ENCODE measurements at places on chromosomes 7 and 10.

DNA sequence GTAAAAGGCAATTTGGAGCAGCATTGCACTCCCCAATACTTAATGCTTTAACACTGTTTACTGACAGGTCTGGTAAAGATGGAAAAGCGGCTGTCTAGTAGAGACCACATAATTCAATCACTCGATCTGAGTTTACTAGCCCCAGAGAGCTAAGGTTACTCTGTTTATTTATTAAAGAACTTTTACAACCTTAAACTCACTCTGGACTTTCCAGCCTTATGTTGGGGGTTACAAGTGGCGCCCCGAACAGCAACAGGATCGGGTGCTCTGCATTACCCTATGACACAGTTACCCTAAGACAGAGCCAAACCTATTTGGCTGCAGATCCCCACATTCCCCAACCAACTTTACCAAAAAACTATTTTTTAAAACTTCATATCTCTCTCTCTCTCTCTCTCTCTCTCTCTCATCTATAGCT, 43.9 kb downstream of the MRPS24 start:
- DNase-seq, result no peak

DNA sequence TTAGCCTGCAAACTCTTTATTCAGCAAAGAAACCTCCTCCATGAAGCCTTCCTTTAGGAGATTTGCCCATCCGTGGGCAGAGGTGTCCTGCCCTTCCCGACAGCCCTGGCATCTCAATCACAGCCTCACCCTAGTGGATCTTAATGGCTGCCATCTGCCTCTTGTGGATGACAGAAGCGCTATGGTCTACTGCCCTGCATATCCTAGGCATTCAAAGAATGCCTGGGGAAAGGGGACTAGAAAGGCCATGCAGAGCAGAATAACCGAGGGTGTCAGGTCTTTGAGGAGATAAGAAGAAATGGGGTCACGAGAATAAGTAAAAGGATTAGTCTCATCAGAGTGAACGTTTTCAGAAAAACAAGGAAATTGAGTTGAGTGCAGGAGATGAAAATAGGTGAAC, 57.7 kb upstream of the SPOCK2 start:
- DNase-seq, result no peak

DNA sequence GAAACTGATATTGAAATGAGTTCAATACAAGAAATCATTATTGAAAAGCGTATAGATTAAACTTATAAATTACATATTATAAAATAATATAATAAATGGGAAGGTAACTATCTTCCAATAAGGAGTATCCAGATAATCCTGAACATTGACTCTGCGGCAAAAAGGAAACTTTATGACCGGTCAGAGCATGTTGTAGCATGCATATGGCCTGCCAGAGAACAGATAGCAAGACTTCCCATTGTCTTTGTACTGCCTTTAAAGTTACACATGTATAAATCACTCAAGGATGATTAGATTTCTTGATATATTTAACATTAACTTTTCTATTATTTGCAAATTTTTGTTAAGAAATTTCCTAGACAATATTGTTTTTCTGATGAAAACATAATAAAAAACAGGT, 56.2 kb upstream of the ETV1 start:
- no peak for DNase-seq

- DNase-seq, result no peak
Measured at GRCh38 chr7:159147246-159147645, 2.6 kb upstream of the VIPR2 start.

- no peak for DNase-seq
Measured at GRCh38 chr10:5551531-5552375, 27.0 kb downstream of the CALML3 start.

DNA sequence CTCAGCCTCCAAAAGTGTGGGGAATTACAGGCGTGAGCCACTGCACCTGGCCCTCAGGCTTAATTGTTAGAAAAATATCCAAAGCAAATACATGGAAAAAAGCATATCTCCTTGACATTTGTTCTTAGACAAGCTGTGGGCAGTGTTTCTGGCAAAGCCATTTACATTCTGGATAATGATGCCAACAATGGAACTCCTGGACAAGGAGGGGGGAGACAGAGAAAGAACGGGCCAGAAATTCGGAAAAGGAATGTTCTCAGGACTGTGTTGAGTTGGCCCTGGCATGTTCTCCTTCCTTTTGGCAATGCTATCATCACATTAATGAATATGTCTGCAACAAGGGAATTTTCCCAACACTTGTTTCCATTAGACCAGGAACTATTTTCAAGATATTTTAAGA, 88.7 kb downstream of the UBE2H start:
- DNase-seq, result peak; percentile 5

GRCh38 chr10:25938405-25938804, 4.4 kb downstream of the MYO3A start:
- DNase-seq, result no peak

DNA sequence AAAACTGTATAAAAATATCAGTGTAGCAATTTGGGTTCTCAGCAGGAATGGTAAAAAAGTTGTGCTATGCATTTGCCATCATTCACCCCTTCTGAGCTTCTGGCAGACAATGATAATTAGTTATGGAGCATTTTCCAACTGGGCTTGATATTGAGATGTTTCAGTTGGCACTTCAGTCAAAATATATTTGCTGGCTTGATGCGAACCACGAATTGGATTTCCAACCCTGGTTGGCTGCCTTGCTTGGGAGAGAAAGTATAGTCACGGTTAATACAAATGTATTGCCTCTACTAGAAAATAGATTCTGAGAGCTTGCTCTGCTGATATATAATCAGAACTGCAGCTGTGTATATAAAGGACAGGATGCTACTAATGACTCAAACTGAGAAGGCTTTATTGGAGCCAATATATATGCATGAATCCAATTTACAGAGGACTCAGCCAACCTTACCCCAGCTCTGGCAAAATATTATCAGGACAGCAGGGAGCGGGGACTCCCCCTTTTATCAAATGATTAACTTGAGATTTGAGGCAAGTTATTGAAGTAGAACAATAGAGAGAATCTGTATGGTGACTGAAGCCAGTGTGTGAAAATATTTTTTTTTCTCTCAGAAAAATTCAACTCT, 219.8 kb upstream of the SMIM30 start:
- peak; percentile 5 for DNase-seq

- peak; percentile 59 for DNase-seq
Measured at GRCh38 chr10:95133016-95133752, 60.9 kb upstream of the ACSM6 start.

DNA sequence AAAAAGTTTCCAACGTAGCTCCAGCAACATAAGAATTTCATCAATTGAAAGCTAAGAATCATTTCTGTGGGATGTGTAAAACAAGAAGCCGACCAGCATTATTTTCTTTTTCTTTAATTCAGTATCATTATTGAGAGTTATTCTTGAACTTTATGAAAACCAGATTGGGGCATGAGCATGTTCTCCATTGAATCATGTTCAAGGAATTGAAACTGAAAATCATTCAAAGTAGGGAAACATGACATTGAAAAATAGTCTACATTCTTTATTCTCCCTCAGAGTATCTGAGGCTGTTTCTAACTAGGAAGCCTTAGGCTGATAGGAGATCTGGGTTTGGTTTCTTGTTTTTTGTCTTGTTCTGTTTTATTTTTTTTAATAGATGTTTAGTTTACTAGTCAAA, 253.7 kb downstream of the DYNC1I1 start:
- DNase-seq, result no peak

DNA sequence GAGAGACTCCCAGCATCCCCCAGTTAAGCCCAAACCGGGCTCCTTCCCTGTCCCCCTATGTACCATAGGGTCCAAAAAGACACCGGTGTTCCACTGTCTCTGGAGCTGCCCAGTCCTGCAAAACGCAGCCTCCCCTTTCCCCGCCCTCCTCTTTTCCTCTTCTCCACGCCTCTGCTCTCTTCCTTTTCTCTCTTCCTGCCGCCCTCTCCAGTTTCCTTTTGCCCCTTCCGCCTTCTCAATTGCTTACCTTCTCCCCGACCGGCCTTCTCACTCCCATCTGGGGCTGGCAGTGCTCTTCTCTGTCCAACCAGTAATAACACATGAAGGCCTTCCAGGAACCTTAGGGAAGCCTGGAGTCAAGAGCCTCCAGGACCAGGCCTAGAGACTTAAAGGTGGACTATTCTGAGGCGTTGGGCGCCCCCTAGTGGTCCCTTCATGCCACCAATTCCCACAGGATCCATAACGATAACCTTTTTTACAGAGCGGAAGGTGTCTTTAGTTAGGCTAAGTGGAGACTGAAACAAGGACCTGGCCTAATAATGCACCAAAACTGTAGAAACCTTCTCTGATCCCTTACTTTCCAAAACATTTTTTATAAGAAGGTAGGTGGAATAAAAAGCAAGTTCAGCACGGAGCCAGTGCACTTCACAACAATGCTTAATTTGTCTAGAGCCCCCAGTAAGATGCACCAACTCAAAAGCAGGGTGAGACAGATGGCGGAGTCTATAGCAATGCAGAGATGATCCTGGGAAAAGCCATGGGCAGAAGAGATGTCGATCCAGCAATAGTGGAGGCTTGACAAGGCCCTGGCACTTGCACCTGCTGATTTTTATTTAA, 27.2 kb upstream of the MSRB2 start:
- peak; percentile 33 for DNase-seq

- DNase-seq, result no peak
Measured at GRCh38 chr10:52488606-52489485, 174.8 kb downstream of the DKK1 start.
